ENCODE measurements at places on chromosomes 4 and X. TPM values are rescaled to one million over a fixed set of nuclear protein-coding genes. Genes with fewer than 3 reads are reported as not detected.

DNA sequence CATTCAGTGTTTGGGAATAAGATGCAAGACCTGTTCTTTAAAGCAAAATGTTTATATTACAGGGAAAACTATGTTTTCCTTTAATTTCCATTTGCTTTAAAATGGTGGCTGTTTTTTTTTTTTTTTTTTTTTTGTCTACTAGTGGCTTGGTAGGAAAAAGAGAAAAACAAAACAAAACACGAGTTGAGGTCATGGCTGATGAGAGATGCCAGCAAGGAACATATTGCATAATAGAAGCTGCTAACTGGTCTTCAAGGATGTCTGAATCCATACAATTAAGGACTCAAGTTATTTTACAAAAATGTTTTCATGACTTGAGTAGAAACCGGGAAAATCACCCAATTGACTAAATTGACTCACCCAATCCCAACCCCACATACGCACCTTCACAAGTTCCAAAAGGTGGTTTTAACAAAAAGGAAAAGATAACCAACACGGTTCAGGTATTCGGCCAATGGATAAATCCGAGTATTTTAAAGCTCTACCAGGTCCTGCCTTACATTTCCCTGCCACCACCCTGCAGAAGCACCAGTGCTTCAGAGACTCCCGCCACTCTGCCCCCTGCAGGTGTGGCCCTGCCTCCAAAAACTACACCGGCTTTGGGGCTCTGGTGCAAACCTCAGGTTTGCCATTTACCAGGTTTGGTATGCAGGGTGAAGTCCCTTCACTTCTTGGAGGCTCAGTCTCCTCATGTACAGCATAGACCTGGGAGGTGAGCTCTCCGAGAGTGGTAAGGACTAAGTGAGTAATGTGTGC lies 27.1 kb downstream of the PIR start:
- no peak for DNase-seq

- DNase-seq: no peak
Observed at GRCh38 chr4:6369924-6370645, 100.4 kb downstream of the WFS1 start.

- no peak for DNase-seq
Observed at GRCh38 chr4:138740816-138741745, 274.5 kb upstream of the NOCT start.

GRCh38 chrX:77446029-77446585 lies 1.1 kb upstream of the FGF16 start:
- no peak for DNase-seq

DNA sequence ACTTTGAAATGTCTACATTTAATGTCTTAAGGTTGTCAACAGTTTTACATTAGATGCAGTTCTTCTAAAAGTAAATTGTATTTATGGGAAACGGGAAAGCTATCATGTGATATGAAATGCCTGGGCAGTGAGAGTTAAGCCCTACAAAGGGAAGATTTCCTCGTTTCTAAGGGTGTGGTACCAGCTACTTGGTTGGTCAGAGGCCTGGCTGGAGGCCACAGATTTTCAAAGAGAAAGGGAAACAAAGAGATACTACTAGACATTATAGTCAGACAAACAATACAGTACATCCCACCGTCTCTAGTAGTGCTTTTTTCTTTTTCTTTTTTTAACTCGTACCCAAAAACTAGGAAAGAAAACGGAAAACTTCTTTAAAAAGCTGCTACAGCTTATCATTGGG lies 467.8 kb downstream of the PCDH7 start:
- no peak for DNase-seq

DNA sequence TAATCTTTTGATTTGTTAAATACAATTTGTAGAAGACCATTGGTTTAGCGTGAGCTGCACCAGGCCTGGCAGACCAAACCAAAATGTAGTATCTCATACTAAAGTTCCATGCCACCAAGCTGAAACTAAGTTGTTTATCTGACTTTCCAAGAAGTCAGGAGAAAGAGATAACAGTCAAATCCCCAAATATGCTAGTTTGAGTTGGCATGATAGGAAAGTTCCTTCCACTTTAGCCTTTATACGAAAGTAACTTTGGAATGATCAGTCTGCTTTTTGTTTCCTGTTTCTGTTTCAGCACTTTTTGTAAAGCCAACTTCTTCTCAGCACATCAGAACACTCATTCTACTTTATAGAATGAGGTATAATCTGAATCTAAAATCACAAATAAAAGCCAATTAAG lies 449.2 kb downstream of the GRXCR1 start:
- DNase-seq: no peak

- no peak for DNase-seq
Observed at GRCh38 chrX:1300449-1300848, 31.8 kb downstream of the CSF2RA start.

DNA sequence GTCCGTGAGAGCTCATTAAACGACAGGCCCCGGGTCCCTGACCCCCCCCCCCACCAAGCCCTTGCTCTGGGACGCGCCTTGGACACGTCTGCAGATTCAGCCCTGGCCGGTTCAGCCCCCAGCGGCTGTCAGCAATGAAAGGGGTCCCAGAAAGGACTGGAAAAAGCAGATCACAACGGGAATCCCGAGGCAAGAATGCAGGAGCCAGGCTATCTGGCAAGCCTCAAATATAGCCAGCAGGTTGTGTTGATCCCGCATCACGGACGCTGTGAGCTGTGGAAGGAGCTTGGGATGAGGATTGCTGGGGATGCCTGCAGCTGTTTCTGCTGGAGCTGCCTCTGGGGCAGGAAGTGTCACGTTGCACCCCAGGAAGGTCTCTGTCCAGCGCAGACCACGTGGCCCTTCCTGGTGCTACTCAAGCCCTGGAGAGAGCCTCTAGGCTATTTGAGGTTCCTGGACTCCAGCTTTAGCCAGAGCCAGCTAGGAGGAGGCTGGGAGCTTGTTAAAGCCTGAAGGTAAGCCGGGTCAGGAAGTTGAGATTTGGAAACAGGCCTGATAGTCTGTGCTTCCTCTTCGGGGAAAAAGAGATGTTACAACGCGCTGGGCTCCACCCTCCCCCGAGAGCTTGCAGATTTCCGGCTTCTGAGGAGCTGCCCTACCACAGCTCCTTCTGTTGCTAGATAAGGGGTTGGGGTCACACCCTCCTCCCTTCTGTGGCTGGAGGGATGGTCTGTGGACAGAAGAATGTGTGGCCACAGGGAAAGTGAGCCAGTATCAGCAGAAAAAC lies 19.3 kb upstream of the CSF2RA start:
- no peak for DNase-seq

DNA sequence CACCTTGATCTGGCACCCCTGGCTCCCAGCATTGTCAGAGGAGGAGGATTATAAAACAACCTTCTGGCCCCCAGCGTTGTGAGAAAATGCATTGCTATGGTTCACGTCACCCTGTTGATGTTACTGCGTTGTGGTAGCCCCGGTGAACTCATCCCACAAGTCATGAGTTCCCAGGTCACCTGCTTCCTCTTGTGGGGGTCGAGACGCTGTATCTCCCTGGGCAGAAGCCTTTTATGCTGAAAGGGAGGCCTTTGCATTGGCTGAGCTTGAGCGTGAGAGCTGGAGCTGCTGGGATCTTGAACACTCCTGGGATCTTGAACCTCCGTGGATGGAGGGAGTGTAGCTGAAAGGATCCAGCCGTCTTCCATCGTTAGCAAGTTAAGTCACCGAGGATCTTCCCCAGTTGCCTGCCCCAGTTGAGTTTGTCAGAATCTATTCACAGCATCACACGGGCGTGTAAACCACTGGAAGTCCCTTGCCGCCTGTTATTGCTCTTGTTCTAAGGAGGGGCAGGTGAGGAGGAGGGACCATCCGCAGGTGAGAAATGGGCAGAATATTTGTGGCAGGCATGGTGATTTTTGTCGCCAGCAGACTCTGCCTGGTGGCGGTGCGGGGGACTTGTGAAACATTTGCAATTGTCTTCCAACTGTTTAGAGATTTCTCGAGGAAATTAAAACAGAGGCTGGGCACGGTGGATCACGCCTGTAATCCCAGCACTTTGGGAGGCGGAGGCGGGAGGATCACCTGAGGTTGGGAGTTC lies 299.9 kb downstream of the ASMT start:
- DNase-seq: no peak

GRCh38 chrX:149825424-149825823 lies 43.7 kb downstream of the MAGEA9 start:
- DNase-seq: no peak

DNA sequence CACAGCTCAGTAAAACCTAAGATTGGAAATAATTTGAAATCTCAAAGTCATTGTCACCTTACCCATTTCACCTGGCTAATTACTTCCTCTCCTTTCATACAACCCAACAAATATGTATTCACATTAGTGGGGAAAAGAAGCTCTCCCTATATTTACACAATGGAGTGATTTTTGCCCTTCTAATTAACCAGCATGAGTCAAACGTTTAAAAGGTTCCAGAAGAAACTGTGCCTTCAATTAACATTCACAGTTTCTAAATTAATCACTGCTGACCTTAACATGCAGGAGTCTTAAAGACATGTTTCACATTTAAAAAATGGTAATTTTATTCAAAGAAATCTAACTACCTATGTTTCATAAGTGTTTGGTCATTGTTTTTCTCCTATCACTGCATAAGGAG lies 254.6 kb downstream of the CBLL2 start:
- no peak for DNase-seq

- DNase-seq: no peak
Observed at GRCh38 chrX:3582451-3582850, 131.0 kb downstream of the PRKX start.

- DNase-seq: no peak
Observed at GRCh38 chr4:88820698-88821415, 123.2 kb upstream of the NAP1L5 start.

- no peak for DNase-seq
Observed at GRCh38 chr4:79237851-79238250, 88.0 kb downstream of the NAA11 start.

DNA sequence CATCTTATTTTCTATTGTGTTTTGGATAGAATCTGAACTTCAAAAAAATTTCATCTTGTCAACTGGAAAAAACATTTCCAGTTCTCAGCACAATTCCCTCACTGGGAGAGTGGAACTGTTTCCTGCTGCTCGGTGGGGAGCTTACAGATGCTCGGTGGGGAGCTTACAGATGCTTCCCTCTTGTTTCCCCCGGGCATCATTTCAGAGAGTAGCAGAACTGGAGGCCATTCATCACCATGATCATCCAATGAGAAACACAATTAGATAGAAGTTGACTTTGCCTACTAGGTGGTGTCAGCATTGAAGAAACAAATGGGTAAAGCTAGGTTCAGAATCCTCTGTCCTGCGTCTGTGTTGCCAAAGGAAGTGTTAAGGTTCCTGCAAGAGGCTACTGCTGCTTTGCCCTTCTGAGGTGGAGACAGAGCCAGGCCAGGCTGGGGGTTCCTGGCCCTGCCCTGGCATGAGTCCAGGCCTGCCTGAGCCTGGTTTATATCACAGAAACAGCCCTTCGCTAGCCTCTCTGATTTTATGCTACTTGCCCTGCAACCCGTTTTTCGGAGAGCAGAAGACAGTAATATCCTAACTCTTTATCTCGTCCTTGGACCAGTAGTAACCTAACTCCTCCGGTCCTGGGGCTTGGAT lies 70.6 kb downstream of the TAPT1 start:
- no peak for DNase-seq

DNA sequence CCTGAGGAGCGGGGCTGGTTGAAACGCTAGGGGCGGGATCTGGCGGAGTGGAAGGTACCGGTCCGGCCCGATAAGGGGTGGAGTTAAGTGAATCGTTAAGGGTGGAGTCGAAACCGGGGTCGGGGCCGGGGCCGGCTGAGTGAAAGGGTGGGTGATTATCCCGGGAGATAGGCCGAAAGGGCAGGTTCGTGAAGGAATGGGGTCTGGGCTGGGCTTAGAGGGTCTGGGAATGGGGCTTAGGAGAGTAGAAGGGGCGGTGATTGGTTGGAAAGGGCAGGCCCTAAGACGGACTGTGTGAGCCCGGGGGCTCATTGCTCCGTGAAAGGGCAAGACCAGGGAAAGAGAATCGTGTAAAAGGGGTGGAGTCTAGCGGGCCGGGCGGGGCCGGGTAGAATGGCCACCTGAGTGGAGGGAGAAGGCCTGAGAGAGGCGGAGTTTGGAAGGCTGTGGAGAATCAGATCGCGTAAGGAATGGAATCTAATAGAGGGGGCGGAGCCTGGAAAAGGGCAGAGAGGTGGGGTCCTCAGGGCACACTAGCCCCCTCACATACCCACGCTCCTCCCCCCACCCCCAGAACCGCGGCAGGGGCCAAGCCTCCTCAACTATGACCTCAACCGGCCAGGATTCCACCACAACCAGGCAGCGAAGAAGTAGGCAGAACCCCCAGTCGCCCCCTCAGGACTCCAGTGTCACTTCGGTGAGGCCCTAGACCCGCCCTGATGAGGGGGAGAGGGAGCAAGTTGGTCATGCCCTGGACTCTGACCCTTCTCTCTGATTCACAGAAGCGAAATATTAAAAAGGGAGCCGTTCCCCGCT lies 430 bp downstream of the HDAC6 start:
- peak; percentile 94 for DNase-seq

DNA sequence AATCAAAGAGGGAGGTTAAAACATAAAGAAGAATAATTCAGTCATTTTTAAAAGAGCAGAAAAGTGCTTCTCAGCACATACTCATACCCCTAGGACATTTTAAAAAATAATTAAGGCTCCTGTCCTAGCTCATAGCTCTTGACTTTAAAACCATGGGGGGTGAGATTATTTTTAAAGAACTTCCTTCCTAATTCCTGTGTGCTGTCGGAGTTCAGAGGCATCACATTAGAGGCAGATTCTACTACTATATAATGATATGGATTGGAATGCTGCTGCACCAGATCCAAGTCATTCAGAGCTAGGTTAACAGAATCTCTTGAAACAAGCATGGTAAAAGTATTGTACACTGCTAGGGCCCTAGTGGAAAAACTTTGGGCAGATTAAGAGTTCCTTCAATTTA lies 456.5 kb upstream of the ADGRL3 start:
- no peak for DNase-seq

- DNase-seq: no peak
Observed at GRCh38 chr4:57040510-57040909, 61.8 kb downstream of the POLR2B start.

DNA sequence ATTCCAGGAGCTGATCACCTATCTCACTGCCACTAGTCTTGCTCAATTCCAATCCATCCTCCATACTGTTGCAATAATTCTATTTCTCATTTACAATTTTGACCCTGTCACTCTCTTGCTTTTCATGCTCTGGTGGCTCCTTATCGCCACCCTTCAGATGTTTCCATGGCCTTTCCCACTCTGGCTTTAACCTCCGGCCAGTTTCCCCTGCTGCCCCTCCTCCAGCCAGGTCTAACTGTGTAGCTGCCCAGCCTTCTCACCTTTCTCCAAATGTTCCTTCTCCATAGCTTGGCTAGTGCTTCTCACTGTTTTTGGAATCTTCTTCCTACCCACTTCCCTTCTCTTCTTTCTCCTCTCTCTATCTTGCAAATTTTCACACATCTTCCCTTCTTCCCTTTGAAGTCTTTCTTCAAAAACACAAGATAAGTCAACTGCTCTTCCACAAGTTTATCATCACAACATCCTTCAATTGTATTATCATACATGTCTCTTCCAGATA lies 153.8 kb downstream of the COL25A1 start:
- no peak for DNase-seq

Gene COL4A6
- 143 TPM for total RNA-seq

Gene PABPC1L2A
- total RNA-seq: not detected

Gene S100G
- not detected for total RNA-seq

Gene F8A3
- total RNA-seq: 24.4 TPM

Gene CFAP47
- not detected for total RNA-seq

Gene SSX4B
- total RNA-seq: not detected

Gene FRAS1
- total RNA-seq: 8.7 TPM

Gene OPHN1
- 8.8 TPM for total RNA-seq

All from esophagus muscularis mucosa (tissue), 4 donors.